ENCODE measurements at places on chromosomes 5 and 9.

- no peak for DNase-seq
These were observed 130.0 kb downstream of the PDE4D start for GRCh38 chr5:59763541-59763940.

DNA sequence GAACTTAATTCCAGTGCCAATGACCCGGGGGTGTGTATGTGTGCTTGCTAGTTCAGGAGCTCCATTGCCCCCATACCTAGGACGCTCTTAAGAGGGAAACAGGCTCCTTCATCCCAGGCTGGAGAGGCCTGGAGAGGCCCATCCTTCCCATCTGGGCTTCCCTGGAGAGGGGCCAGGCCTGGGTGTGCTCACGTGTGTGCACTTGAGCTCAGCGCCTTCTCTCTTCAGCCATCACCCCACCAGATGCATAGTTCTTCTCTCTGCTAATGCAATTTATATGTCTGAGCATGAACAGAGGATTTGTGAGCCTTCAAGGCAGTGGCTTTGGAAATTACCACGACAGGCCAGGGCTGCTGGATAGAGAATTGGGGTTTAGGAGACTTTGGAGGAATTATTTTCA lies 48.6 kb upstream of the SHB start:
- DNase-seq = no peak

GRCh38 chr5:132182359-132183040 lies 45.2 kb downstream of the P4HA2 start:
- DNase-seq = no peak

- no peak for DNase-seq
These were observed 14.9 kb downstream of the APBA1 start for GRCh38 chr9:69657269-69657668.

- DNase-seq = no peak
These were observed 875 bp downstream of the ACO1 start for GRCh38 chr9:32385152-32385884.

DNA sequence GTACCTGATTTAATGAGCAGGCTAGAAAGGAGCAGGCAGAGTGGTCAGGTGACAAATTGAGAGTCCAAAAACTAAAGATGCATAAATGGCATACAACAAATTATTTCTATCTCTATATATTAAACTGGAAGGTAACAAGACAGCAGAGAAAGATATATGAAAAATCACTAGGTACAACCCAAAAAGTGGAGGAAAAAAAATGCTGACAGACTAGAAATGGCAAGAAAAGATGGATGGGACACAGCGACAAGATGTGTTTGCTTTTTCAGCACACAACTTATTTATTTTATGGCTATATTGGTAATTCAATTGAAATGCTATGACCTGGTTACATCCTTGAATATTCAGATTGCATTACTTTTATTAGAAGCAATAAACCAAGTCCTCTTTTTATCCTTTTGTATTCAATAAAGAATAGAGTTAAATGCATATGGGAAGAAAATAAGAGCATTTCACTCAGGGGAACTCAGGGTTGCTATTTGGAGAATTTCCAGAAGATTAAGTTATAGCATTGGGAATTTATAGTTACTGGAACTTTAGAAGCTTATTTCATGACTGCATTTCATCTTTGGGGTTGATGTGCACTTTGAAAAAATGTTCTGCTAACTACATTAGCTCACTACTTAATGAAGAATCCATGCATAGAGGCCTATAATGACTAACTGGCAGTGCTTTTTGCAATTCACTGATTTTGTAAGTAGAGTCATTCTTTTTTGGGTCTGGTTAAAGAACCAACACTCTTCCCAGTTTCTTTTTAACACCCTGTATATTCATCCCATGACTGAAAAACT lies 566.6 kb upstream of the TUSC1 start:
- DNase-seq = no peak

DNA sequence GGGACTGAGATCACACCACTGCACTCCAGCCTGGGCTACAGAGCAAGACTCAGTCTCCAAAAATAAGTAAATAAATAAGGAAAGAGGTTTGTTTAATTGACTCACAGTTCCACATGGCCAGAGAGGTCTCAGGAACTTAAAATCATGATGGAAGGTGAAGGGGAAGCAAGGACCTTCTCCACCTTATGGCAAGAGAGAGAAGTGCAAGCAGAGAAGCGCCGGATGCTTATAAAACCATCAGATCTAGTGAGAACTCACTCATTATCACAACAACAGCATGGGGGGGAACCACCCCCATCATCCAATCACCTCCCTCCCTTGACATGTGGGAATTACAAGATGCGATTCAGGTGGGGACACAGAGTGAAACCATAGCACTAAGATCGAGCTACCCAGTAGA lies 22.8 kb upstream of the RGMB start:
- no peak for DNase-seq

- DNase-seq = no peak
These were observed 631.7 kb upstream of the CDH6 start for GRCh38 chr5:30561771-30562170.

DNA sequence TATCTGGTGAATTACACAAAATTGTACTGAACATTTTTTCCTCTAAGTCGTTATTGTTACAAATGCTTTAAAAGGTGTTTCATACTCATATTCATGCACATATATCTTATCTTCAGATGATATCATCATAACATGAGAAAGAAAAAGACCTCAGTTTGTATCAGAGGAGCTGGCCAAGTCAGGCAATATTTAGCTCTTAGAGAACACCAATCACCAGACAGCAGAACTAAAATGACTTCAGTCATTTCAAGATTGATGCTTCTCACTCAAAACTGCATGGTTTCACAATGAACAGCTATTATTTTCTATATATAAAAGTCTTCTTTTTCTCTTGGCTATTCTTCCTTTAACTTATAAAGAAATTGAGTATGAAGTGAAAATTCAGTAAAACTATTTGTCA lies 44.6 kb downstream of the TSSK1B start:
- DNase-seq = no peak

DNA sequence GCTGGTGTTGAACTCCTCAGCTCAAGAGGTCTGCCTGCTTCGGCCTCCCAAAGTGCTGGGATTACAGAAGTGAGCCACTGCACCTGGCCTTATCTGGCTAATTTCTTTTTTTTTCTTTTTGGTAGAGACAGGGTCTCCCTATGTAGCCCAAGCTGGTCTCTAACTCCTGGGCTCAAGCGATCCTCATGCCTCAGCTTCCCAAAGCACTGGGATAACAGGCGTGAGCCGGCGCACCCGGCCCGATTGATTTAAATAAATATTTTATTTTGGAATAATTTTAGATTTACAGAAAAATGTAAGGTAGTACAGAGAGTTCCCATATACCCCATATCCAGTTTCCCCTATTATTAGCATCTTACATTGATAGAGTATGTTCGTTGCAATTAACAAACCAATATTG lies 155.0 kb upstream of the MVB12B start:
- no peak for DNase-seq

GRCh38 chr5:348726-349125 lies 27.2 kb downstream of the AHRR start:
- DNase-seq = no peak

DNA sequence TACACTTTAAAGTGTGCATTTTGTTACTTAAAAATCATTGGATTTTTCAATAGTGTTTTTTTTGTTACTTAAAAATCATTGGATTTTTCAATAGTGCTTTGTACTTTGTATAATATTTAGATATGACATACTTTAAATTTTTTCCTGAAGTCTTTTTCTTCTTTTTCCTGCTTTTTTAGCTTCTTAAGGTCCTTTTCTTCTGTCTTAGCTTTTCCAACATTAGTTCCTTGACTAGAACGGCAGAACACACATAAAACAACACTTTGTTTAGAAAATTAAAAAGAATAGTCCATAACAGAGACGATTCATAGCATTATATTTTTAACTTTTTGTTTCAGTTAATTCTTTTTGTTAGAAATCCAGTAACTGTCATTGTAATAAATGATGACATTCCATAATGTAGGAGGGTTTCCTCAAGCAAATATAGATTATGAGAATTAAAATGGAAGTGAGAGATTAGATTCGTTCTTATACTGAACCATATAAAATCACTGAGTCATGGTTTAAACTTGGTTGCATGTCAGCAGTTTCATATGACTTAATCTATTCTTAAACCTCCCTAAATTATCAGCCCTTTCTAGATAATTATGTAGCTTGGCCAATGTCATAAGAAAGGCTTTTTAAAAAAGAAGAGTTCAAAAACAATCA lies 45.3 kb upstream of the RICTOR start:
- no peak for DNase-seq

GRCh38 chr5:13536933-13537332 lies 407.6 kb downstream of the DNAH5 start:
- DNase-seq = no peak

DNA sequence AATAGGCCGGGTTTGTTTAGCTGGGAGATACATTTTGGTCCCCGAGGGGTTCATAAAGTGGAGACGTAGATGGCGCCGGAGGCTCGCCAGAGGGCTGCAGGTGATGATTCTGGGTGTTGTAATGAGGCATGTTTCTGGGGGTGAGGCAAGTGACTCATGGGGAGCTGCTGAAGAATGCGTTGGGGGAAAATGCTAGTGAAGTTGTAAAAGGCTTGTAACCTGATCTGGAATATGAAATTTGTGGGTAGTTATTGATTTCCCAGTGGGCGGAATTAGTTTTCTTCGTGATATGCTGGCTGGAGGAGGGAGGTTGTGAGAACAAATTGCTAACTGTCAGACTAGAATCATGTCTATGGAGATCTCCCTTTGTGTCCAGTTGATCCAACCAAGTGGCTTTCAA lies 158.3 kb downstream of the DOCK2 start:
- no peak for DNase-seq

DNA sequence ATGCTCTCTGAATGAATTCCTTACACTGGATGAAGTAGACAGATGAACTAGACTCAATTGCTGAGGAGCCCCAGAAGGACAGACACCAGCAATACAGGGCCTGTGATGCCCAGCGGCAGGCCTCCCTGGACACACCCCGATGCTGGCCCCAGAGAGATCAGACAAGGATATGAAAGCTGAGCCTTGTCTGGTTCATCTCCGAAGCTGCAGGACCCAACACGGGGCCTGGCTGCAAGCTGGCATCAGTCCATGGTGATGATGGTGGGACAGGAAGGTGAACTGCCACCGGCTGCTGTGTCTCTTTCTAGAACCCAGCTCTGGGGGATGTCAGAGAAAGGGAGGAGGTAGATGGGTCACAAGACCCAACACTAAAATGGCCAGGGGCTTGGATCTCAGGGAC lies 104.0 kb upstream of the LMX1B start:
- no peak for DNase-seq

GRCh38 chr5:98065261-98065909 lies 708.1 kb upstream of the RGMB start:
- DNase-seq = no peak

GRCh38 chr9:71762900-71763653 lies 5.2 kb downstream of the CEMIP2 start:
- no peak for DNase-seq

DNA sequence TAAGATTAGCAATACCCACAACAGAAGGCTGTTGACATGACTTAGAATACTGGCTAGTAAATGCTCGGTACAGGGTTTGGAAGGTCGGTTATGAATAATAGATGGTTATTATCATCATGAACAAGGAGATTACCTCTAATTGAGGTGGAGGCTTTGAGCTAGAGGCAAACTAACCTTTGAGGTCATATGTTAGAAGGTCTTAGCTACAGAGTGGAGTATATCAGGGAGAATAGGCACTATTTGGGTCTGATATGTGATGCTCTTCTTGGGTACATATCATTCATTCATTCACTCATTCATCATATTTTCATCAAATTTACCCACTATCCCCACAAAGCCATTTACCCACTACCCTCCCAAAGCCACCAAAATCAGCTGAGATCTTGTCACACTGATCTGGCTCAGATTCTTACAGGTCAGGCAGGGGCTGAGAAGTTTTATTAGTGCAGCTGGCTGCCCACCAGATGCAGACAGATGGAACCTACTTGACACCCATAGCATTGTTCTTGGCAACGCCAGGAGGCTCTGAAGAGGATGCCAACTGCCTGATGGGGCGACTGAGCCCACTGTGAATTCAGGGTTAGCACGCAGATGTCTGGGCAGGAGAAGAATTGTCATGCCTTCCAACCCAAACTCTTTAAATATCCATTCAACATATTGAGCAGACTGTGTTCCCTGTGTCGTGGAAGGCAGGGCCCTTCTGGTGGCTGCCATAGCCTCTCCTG lies 90.2 kb upstream of the SH3PXD2B start:
- DNase-seq = no peak

DNA sequence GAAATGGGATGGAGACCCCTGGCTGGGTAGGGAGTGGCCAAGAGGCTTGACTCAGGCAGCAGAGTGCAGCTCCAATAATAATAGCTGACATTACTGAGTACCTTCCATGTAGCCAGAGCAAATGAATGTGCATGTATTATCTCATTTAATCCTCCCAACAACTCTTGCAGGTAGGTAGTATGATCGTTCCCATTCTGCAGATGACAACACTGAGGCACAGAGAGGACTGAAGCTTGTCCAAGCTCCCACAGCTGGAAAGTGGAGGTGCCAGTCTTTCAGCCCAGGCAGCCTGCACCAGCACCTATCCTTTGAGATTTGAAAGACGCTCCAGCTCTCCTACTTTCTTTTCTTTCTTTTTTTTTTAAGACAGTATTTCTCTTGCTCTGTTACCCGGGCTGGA lies 87.6 kb downstream of the PCDH1 start:
- DNase-seq = no peak

DNA sequence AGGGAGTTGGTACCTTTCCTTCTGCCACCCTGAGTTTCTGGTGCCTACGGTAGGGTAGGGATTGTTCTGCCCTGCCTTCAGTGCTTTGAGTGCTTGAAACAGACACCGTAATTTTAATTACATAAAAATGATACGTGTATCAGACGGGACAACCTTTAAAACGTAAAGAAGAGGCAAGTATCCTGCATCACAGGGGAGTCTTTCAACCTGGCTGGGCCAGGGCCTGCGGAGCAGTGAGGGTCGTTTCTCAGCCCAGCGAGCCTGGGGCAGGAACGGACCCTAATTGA lies 483 bp upstream of the DAB2IP start:
- no peak for DNase-seq

DNA sequence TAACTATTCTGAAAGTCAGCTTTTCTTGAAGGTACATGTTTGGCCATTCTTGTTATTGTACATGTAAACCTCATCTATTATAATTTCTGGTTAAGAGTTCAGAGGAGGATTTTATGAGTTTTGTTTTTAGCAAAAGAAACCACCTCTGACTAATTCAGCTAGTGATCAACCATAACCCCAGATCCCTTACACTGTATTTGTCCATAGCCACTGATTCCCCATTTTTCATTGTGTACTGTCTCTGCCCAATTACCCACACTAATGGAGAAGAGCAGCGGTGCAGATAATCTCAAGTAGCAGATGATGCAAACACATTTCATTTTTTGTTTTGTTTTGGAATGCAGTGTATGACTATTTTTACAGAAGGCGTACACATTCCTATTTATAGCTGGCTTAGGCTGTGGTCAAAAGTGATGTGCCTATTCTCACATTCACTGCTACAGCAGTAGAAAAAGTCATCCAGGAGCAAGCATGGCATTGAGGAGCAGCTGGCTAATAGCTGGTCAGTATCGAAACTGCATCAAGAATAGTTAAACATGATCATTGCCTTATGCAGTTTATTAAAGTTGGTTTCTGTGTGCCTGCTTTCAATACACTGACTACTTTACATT lies 988.3 kb downstream of the DTWD2 start:
- DNase-seq = no peak

- DNase-seq = no peak
These were observed 17.8 kb downstream of the SNX24 start for GRCh38 chr5:122863240-122863639.

All from activated T-helper 1 cell treated with anti-CD3 and anti-CD28 coated beads, Interleukin-2, amount 50 U/mL, for 16 hours (primary cell).